Right renal cortex interstitium (tissue), 3 donors: ENCODE measurements at places on chromosomes 12 and 14. TPM values are rescaled to one million over a fixed set of nuclear protein-coding genes. Genes with fewer than 3 reads are reported as not detected.

Gene AICDA
- polyA plus RNA-seq, result 0.79 TPM

DNA sequence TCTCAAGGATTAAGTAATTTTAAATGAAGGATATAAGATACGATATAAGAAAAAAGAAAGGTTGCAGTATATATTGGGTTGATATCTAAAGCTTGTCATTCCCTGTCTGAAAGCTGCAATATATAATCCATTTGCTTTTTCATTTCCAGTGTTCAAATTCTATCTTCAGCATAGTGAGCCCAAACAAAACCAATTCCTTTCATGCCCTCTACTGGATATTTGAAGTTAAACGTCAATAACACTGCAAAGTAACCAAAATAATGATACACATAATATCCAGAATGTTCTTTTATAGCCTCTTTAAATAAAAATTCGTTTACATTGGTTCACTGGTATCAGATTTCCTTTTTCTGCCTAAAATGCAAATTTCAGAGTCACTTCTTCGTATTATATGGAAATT is 64.5 kb upstream of the DAAM1 start:
- DNase-seq, result no peak

Gene KRT79
- polyA plus RNA-seq, result not detected

- no peak for DNase-seq
Observed at GRCh38 chr14:54829486-54830224, 73.0 kb downstream of the GCH1 start.

Gene CLEC2A
- not detected for polyA plus RNA-seq

Gene ERBB3
- 90.7 TPM for polyA plus RNA-seq
